Fibroblast of pulmonary artery (primary cell): ENCODE measurements at places on chromosomes 5 and 9.

GRCh38 chr9:112810696-112811490 is 60.3 kb downstream of the SNX30 start:
- no peak for DNase-seq

- DNase-seq: no peak
Observed at GRCh38 chr5:155485386-155485785, 471.8 kb downstream of the KIF4B start.

DNA sequence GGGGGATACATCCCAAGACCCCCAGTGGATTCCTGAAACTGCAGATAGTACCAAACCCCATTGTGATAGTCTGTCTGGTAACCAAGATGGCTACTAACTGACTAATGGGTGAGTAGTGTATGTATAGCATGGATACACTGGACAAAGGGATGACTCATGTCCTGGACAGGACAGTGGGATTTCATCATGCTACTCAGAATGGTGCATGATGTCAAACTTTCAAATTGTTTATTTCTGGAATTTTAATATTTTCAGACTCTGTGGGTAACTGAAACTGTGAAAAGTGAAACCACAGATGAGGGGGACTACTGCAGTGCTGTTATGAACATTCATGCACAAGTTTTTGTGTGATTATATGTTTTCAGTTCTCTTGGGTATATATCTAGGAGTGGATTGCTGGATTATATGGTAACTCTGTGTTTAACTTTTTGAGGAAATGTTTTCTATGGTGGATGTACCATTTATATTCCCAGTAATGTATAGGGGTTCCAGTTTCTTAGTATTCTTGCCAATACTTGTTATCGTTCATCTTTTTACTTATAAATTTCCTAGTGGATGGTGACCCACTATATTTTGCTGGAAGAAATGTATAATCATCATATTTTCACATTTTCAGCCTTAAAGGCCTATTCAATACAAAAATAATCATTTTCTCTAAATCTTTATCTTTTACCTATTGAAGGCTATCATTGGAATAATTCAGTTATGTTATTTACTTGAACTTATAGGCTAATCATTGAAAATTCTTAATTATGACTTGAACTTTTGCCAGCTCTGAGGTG is 140.9 kb downstream of the NR3C1 start:
- DNase-seq: peak; percentile 93

- no peak for DNase-seq
Observed at GRCh38 chr5:168039039-168039438, 252.4 kb upstream of the WWC1 start.

DNA sequence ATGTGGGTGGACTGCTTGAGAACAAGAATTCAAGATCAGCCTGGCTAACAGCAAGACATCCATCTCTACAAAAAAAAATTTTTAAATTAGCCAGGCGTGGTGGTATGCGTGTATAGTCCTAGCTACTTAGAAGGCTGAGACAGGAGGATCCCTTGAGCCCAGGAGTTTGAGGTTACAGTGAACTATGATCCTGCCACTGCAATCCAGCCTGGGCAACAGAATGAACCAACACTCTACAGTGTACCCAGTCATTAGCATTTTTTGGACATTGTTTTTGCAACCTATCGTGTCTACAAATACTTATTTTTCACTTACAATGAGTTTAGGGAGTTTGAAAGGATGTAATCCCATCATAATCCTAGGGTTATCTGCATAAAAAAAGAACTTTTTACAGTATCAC is 22.1 kb downstream of the RICTOR start:
- no peak for DNase-seq

GRCh38 chr5:119453040-119453373 is 710 bp downstream of the HSD17B4 start:
- DNase-seq: peak; percentile 50

DNA sequence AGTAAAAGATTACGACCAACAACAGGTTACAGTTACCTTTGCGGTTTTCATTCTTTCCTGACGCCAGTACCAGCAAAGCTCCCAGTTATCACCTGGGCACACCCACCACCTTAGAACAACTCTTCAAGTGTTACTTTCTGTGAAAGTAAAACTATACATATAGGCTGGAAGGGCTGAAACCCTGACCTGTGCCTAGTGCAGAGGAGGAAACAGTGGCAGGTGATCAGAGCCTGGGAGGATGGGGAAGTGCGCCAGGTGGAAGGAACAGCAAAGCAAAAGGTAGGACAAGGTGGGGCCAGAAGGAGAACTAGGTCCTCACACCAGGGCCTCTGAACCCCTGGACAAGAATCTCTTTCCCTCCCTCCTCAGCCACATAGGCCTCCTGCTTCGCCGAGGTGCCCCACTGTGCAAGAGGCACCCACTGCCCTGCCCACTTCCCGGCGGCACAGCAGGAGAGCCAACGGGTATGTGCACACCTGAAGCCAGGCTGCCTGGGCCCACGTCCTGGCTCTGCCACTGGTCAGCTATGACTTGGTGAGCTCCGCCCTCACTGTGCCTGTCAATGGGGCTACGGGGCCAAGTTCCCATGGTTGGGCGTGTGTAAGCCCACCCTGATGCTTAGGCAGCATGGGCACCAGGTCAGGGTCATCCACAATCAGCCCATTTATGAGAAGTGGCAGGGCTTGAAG is 26.9 kb downstream of the BICD2 start:
- DNase-seq: no peak

- DNase-seq: no peak
Observed at GRCh38 chr5:65818592-65818991, 96.6 kb downstream of the NLN start.

DNA sequence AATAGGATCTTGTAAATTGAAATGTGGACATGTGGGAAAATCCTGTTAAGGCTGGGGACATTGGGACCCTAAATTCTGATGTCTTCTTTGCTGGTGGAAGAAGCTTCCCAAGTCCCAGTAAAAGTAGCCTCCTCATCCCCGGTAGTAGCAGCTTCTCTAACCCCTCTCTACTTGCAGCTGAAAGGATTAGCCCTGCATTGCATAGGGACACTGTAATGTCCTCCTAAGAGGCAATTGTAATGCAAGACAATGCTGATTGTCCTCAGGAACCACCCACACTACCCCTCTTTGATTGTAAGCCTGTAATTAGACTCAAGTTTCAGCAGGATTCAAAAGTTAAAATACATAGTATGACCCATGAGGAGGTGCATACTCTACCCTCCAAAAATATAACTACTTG is 1938.4 kb upstream of the C9orf72 start:
- DNase-seq: no peak

- DNase-seq: no peak
Observed at GRCh38 chr9:94173632-94174031, 85.5 kb upstream of the ZNF169 start.

DNA sequence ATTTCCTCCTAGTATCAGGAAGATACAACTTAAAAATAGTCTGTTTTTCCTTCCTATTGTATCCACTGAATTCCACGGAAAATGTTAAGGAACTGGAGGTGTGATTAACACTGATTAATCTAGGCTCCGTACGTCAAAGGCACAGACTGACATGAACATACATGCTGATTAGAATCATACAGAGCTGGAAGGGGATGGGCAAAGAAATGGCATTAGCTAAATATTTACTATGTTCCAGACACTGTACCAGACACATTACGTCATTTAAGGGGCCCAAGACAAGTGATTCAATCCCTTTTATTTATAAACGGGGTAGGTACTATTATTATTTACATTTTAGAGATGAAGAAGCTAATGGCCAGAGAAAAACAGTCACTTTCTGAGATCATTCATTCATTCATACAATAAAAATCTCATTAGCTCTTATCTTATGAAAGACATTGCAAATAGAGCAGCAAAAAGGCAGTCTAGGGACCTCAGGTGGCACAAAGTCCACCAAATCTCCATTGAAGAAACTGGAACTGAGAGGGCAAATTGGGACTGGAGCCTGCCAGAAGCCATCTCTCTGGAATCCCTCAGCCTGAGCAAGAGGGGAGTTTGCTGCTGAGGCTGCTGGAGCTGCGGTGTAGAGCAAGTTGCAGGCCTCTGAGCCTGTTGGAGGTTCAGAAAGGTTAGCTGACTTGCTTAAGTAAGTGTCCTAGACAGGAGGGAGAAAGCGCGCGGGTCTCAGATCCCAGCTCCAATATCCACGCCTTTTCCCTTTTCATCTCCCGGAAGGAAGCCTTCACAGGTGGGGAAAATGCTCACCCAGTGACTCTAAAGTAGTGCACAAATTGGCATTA is 1.6 kb upstream of the TGFBR1 start:
- DNase-seq: no peak

DNA sequence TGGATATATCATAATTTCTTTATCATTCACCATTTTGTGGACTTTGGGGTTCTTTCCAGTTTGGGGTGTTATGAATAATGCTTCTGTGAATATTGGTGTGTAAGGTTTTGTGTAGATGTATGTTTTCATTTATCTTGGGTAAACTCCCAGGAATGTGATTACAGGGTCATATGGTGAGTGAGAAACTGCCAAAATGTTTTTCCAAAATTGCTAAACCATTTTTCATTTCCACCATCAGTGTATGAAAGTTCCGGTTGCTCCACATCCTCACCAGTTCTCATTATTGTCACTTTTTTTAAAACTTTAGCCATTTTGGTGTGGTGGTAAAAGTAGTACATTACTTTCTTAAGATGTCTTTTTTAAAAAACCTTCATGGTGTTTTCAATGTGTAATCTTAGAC is 152.9 kb downstream of the NIPBL start:
- peak; percentile 49 for DNase-seq

- DNase-seq: no peak
Observed at GRCh38 chr9:88362681-88363080, 25.6 kb upstream of the SPIN1 start.

- DNase-seq: no peak
Observed at GRCh38 chr5:136563489-136563888, 198.1 kb upstream of the TRPC7 start.

GRCh38 chr9:69759021-69759420 is 790 bp downstream of the PTAR1 start:
- DNase-seq: no peak

DNA sequence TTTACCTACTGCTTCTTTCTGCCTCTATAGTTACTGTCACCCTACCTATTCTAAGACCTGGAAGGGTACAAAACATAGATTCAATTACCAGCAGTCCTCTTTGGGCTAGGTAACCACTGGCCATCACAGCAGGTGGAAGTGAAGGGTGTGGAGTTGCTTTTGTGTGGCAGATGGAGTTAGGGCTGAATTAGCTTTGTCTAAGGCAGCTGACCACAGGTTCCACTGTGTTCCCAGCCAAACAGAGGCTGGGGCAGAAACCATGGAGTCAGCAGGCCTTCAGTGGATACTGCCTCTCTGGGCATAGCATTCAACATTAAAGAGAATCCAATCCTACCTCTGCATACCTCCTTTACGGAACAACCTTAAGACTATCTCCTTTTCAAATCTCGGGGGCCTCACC is 254.2 kb downstream of the RFX3 start:
- DNase-seq: no peak

GRCh38 chr9:137319011-137319738 is 17.1 kb upstream of the NRARP start:
- no peak for DNase-seq

GRCh38 chr9:124768334-124768733 is 2.8 kb downstream of the NR6A1 start:
- DNase-seq: no peak

GRCh38 chr5:158435161-158435616 is 576.2 kb upstream of the CLINT1 start:
- no peak for DNase-seq

DNA sequence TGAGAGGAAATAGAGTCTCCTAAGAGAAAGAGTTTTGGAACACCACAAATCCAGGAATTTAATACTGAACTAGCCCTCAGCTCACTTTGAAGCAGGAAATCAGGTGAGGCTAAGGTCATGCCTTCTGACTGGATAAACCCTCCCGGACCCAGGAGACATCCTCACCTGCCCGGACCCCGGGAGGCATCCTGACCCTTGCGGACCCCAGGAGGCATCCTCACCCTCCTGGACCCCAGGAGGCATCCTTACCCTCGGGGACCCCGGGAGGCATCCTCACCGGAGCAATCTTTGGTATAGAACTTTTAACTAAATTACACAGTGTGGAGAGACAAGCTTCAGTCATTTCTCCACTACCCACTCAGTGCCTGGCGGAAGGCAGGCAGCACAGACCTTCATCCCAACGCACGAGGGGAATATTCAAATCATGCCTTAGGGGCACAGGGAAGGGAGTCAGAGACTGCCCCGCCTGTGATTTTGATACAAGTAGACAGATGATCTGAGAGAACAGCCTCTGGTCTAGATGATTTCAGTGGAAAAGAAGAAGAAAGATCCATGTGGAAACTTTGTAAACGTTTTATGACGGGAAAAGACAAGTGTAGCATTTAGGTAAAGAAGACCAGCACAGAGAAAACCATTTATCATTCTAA is 21.3 kb downstream of the STXBP1 start:
- no peak for DNase-seq

GRCh38 chr5:149665416-149666175 is 64.5 kb upstream of the PPARGC1B start:
- DNase-seq: no peak

GRCh38 chr5:5140479-5141338 is 579 bp downstream of the ADAMTS16 start:
- no peak for DNase-seq

DNA sequence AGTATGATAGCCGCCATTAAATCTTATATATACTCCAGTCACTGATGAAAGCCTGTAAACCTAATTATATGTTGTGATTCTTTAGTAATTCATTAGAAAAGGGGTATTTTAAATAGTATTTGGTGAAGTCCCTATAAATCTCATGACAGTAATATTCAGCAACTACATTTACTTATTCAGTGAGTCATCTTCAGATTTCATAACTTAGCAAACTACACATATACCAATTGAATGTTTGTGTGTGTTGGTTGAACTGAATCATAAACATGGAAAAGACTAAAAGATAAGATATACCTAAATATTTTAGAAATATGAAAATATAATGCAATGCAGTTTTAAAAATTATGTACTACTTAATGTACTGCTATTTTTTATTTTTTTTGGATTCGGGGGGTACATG is 1050.4 kb downstream of the MAT2B start:
- DNase-seq: peak; percentile 29

- no peak for DNase-seq
Observed at GRCh38 chr5:114201332-114201731, 160.5 kb upstream of the KCNN2 start.

GRCh38 chr9:130805510-130806326 is 29.3 kb upstream of the ABL1 start:
- DNase-seq: no peak

GRCh38 chr9:136901516-136902258 is 15.4 kb downstream of the TRAF2 start:
- DNase-seq: peak; percentile 33

DNA sequence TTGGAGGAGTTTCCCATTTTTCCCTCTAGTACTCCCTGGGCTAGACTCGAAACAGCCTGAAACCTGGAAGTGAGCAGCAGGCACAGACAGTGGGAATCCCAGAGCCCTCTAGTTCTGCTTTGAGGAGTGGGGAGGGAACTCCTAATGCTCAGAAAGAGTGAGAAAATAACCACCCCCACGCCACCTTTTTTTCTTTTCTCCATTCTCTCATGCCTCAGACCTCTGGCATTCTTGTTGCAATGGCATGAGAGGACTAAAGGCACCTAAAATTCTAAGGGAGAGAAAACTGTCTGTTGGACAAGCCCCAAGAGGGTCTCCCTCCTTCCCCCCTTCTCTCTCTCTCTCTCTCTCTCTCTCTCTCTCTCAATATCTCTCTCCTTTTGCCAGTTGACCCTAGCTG is 15.1 kb upstream of the IRF1 start:
- no peak for DNase-seq

GRCh38 chr9:114155995-114156656 is 789 bp downstream of the COL27A1 start:
- peak; percentile 42 for DNase-seq

GRCh38 chr9:121883281-121884056 is 209.6 kb downstream of the TTLL11 start:
- no peak for DNase-seq
